NCI-H146 (cell line): ENCODE measurements at places on chromosomes 6 and 20.

- DNase-seq = no peak
Measured at GRCh38 chr6:139355172-139355571, 19.3 kb downstream of the CITED2 start.

DNA sequence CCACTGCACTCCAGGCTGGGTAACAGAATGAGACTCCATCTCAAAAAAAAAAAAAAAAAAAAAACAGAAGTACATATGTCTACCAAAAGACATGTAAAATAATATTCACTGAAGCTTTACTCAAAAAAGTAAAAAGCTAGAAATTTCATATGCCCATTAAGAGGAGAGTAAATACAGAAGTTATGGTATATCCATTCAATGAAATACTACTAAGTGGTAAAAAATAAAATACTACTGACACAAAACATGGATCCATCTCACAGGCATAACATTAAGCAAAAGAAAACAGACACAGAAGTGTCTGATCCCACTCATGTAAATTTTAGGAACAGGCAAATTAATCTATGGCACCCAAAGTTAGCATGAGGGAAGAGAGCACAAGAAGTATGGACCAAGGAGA, 52.6 kb downstream of the TASP1 start:
- no peak for DNase-seq

GRCh38 chr6:44512868-44513741, 125.6 kb downstream of the CDC5L start:
- DNase-seq = no peak

DNA sequence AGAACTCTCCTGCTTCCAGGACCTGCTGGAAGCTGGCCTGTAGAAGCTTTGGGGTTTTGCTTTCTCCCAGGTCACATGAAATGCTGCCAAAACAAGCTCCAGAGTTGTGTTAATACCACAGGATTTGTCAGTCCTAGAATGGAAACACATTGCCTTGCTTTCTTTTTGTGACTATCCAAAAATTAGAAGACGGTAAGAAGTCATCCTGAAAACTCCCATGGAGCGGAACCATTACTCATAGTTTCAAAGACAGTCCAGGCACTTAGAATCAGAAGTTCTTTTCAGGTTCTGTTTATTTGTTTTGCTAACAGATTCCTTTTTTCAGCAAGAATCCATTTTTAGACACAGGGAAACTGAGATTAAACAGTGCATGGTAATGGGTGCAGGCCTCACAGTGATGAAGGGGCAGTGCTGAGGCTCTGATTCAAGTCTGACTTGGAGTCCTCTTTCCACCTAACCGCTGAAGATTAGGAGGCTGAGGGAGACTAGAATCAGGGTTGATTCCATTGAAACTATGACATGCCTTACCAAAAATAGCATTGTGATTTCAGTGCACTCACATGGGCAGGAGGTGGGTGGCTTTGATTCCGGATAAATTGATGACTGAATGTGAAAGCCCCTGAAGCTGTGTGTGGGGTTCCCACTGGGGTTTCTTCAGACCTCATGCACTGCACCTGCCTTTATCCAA, 72.2 kb upstream of the NAA20 start:
- DNase-seq = no peak

GRCh38 chr6:110216140-110216539, 35.9 kb downstream of the CDC40 start:
- DNase-seq = no peak

DNA sequence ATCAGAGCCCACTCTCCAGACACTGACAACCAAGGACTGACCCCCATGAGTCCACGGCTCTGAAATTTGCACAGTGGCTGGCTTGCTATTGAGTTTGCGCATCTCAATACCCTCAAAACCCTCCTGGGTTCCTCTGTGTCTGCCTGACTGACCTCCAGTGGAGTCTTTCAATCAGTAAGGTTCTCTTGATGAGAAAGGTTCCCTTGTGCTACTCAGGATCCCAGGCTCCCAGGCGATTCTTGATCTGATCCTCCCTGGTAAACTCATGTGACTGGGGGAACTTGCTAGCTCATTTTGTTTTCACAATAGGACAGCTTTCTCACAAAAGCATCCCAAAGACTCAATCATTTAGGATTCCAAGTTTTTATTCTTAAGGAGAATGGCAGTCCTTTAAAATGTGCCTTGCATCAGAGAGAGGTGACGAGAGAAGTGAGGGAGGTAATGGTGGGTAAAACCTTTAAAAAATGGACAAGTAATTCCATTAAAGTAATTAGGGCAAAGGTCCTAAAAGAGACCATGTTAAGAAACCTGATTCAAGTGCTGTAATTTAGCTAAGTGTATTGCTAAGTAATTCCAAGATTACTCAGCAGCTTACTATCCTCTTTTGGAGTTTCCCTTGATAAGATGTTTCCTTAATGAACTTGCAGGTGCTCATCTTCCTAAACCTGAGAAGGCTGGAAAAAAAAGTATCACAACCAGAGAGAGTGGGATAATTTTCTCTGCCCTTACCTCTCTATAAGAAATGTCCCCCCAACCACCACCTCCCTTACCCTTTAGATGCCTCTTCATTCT, 304.7 kb upstream of the SGK1 start:
- no peak for DNase-seq

- DNase-seq = peak; percentile 81
Measured at GRCh38 chr6:19753826-19754225, 83.3 kb upstream of the ID4 start.

DNA sequence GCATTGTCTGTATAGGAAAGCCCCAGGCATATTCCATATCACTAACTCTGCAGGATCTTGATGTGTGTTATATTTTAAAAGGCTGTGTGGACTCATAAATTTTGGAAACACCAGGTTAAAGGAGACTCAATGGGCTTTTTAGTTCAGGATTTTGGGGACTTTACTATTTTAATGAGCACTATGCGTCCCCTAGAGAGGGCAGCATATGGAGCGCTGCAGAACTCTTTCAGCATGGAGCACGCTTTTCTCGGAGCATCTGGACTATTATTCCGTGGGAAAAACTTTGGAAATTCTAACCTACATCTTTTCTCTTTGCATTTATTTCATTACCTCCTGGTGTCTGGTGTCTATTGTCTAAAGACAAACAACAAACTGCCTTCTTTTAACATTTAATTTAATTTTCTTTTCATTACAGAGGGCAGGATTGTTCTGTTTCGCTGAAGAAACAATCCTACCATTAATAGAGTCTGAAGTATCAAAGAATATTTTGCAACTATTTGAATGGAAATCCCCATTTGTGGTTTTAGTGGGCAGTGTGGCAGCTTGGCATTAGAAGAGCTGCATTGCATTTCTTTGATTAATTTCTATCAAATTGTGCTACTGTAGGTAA, 399.9 kb upstream of the HSF2 start:
- DNase-seq = no peak

GRCh38 chr6:89299466-89299850, 15.6 kb downstream of the GABRR2 start:
- no peak for DNase-seq

GRCh38 chr6:137754366-137754765, 112.7 kb upstream of the TNFAIP3 start:
- DNase-seq = no peak

DNA sequence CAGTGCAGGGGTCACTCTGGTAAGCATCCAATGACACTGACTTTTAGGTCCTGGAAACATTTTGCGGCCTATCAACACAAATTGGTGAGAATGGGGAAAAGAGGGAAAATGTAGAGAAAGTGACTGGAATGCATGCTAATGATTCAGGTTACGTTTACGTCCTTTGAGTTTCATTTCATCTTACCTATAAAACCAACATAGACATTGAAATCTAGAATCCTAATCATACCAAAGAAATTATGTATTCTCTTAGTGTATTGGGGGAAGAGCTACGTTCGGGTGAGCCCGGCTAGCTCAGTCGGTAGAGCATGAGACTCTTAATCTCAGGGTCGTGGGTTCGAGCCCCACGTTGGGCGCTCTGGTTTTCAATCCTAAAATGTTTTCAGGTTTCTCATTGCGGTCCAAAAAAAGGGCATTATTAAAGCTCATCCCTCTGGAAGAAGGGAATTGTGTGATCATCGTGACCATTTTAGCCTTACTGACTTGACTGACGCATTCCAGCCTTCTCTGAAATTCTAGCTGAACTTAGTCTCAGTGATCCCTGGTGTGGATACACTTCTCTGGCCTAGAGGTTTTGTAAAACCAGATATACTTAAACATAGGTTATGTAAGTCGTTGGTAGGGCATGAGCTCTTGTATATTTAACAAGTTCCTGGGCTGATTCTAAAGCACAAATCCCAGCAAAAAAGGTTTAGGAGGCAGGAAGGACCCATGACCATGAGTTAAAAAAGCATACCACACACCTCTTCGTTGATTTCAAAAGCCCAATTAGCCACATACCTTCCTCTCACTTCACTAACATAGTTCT, 18.3 kb downstream of the HMGN4 start:
- peak; percentile 93 for DNase-seq

- no peak for DNase-seq
Measured at GRCh38 chr6:79628466-79629288, 2.5 kb upstream of the SH3BGRL2 start.

DNA sequence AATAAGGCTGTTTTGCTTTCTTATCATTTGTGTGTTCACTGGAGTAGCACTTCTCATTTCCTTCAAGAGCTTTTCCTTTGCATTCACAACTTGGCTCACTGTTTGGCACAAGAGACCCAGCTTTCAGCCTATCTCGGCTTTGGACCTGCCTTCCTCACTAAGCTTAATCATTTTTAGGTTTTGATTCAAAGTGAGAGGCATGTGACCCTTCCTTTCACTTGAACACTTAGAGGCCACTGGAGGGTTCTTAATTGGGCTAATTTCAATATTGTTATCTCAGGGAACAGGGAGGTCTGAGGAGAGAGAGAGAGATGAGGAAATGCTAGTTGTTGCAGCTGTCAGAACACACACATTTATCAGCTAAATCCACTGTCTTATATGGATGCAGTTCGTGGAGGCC, 82.9 kb upstream of the SCAF8 start:
- peak; percentile 34 for DNase-seq

DNA sequence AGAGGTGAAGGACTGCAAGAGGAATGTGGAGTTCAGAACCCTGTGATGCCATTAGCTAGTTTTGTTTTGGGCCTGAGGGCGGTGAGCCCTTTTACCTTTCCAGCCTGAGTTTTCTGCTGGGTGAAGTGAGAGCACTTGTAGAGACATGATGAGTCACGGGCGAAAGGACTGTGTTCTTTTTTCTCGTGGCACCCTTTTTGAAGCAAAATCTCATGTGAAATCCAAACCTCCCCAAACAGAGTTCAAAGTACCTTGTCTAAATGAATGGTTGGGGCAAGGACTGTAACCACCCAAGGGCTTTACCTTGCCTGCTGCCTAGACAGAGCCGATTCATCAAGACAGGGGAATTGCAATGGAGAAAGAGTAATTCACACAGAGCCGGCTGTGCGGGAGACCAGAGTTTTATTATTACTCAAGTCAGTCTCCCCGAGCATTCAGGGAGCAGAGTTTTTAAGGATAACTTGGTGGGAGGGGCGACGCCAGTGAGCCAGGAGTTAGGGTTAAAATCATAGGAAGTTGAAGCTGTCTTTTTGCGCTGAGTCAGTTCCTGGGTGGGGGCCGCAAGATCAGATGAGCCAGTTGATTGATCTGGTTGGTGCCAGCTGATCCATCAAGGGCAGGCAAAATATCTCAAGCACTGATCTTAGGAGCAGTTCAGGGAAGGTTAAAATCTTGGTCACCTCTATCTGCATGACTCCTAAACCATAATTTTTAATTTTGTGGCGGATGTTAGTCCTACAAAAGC, 25.8 kb downstream of the SAMD5 start:
- DNase-seq = no peak

- no peak for DNase-seq
Measured at GRCh38 chr6:156866220-156867015, 89.2 kb downstream of the ARID1B start.

DNA sequence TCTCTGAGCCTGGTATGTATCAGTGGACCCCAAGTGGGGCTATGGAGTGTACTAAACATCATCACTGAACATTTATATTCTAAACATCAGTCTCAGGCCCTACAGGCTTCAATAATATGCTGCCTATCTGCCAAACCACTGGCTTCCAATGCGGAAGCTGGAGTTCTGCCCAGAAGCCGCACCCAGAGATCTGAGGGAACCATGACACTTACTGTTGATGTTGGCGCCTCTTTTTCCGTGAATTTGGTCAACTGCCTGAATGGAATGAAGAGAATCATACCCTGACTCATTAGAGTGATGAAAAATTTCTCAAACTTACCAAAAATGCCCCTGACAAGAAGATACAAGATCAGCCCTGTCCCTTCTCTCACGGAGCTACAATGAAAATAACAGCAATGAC, 66.2 kb downstream of the SLC22A23 start:
- DNase-seq = no peak

DNA sequence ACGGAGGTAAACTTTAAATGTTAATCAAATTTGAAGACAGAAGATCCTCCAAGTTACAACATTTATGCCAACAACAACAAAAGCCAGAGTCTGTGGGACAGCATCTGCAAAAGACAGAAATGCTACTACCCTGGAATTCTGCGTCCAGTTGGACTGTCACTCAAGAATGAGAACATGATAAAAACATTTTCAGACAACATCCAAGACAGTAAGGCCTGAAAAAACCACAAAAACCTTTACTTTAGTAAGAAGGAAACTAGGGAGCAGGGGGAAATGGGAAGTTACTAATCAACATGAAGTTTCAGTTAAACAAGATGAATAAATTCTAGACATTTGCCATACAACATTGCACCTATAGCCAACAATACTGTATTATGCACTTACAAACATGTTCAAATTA, 77.6 kb downstream of the MLIP start:
- DNase-seq = no peak

- peak; percentile 16 for DNase-seq
Measured at GRCh38 chr6:28597924-28598722, 72.4 kb downstream of the GPX5 start.

DNA sequence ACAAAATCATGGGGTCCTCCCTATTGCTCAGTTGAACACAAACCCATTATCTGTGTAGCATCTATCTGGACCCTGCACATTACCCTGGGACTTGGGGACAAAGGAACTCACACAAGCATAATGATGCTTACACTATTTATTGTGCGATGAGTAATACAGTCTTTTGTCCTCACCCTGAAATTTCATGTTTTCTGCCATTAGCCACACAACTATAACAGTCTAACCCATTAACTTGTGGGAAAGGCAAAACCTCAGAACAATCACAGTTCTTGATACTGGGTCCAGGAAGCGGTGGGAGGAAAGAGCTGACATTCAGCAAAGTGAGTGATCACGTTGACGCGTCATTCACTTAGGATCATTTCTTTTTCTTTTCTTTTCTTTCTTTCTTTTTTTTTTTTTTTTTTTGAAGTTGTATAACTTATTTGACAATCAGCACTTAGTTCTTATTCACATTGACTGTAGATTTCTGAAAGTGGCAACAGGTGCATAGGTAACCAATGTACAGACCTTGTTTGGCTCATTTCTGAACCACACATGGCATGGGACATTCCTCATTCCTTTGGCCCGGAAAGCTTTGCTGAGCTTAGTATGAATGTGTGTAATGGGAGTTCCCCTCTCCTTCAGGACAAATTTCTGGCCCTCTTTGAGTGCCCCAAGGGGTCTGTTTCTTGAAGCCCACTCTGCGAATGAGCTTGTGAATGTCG, 94.8 kb upstream of the CNKSR3 start:
- DNase-seq = peak; percentile 50

- DNase-seq = no peak
Measured at GRCh38 chr6:152048921-152049320, 241.4 kb downstream of the ESR1 start.

- no peak for DNase-seq
Measured at GRCh38 chr6:11042750-11043377, 1.2 kb downstream of the ELOVL2 start.

GRCh38 chr20:3248167-3248992, 9.4 kb upstream of the SLC4A11 start:
- peak; percentile 75 for DNase-seq
